ENCODE measurements at places on chromosomes 1 and 21. TPM values are rescaled to one million over a fixed set of nuclear protein-coding genes. Genes with fewer than 3 reads are reported as not detected.

Gene CD53
- total RNA-seq, result not detected

Gene SVBP
- 14.0 TPM for total RNA-seq

Gene SHISA4
- total RNA-seq, result 13.9 TPM

Gene OR10J1
- not detected for total RNA-seq

Gene C1orf87
- not detected for total RNA-seq

Gene RBP7
- not detected for total RNA-seq

Gene PTPN7
- total RNA-seq, result not detected

Gene GIPC2
- total RNA-seq, result 0.92 TPM

Gene SRGAP2C
- total RNA-seq, result 24.8 TPM

Gene LCE2A
- not detected for total RNA-seq

Gene TDRD10
- total RNA-seq, result 0.06 TPM

Gene VWA5B1
- not detected for total RNA-seq

Gene IGSF9
- not detected for total RNA-seq

Gene PIGR
- not detected for total RNA-seq

Gene C2CD4D
- total RNA-seq, result not detected

Gene TBX15
- 0.25 TPM for total RNA-seq

Gene LCE1C
- not detected for total RNA-seq

Gene TSPEAR
- not detected for total RNA-seq

Gene KCND3
- 0.26 TPM for total RNA-seq

Gene EPHB2
- total RNA-seq, result 3.2 TPM

Gene NSL1
- 24.0 TPM for total RNA-seq

Gene CTSE
- total RNA-seq, result not detected

Gene ACTL8
- total RNA-seq, result not detected

Gene MIGA1
- 11.9 TPM for total RNA-seq

Gene APP
- total RNA-seq, result 568 TPM

Gene FNDC5
- total RNA-seq, result 1.2 TPM

Gene S100A7A
- total RNA-seq, result not detected

Gene LMX1A
- total RNA-seq, result not detected

Gene GJA9
- total RNA-seq, result not detected

Gene AK5
- 8.8 TPM for total RNA-seq

Gene LRRC7
- total RNA-seq, result not detected

Gene KRTAP6-3
- total RNA-seq, result not detected

Gene CDK18
- 0.31 TPM for total RNA-seq

Gene VAV3
- total RNA-seq, result 0.31 TPM

Gene CFHR1
- total RNA-seq, result 0.12 TPM

Gene LRRC8B
- total RNA-seq, result 0.75 TPM

Gene KIF21B
- 0.12 TPM for total RNA-seq

Gene HSPA6
- total RNA-seq, result 0.62 TPM

Gene F5
- total RNA-seq, result under 0.01 TPM

Gene PADI1
- not detected for total RNA-seq

Gene EXO1
- 6.3 TPM for total RNA-seq

Gene SMCP
- total RNA-seq, result not detected

Gene CSMD2
- total RNA-seq, result 8.8 TPM

Gene CSF3R
- total RNA-seq, result not detected

Gene OR2AK2
- total RNA-seq, result not detected

Gene RXFP4
- total RNA-seq, result not detected

Gene CAMK2N1
- total RNA-seq, result 6.9 TPM

Gene TTC22
- under 0.01 TPM for total RNA-seq
